ENCODE measurements at places on chromosomes 11 and 22.

DNA sequence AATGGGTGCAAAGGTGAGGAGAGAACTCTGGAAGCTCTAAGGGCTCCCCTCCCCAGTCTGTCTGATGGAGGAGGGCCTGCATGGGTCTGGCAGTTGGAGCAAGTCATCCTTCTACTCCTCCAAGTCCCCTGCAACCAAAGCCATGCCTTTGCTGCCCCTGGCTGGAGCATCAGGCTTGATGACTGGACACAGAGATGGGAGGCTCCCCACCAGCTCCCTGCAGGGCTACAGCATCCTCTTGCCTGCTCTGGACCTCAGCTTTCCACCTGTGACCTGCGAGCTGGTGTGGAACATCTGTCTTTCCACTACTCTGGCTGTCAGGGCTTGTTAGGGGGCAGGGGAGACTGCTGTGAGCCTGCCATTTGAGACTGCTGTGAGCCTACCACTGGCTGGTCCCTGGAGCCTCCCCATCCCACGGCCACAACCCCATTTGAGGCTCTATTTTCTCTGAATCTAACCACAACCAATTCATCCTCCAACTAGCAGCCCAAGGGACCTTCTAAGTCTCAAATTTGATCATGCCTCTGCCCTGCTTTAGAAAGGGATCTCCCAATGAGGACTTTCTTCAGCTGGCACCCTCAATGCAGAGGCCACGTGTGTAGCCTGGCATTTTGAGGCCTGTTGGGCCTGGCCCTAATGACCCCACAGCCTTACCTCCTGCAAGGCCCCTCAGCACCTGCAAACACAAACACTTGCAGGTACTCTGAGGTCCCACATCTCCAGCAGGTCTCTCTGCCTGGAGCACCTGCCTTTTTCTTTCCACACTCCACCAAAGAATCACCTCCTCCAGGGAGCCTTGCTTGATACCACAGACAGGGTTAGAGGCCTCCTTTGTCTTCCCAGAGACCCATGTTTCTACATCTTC is 9.9 kb downstream of the P2RY6 start:
- DNase-seq: no peak

- DNase-seq: peak; percentile 21
Measured at GRCh38 chr11:45455536-45455935, 169.4 kb upstream of the SYT13 start.

DNA sequence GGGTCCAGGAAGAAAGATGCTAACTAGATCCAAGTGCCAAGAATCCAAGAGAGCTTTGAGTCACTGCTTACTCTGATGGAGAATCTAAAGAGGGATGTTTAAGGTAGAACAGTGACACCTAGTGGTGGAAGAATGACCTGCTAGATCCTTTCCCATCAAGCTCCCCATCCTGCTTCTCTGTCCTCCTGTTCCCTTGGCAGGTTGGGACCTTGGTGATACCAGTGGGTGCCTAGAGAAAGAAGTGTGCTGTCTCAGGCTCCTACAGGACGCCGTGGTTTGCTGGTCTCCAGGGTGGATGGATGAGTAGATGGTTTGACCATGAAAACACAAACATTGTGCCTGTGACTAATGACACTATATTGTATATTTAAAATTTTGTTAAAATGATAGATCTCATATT is 383.7 kb downstream of the TMEM135 start:
- DNase-seq: no peak

DNA sequence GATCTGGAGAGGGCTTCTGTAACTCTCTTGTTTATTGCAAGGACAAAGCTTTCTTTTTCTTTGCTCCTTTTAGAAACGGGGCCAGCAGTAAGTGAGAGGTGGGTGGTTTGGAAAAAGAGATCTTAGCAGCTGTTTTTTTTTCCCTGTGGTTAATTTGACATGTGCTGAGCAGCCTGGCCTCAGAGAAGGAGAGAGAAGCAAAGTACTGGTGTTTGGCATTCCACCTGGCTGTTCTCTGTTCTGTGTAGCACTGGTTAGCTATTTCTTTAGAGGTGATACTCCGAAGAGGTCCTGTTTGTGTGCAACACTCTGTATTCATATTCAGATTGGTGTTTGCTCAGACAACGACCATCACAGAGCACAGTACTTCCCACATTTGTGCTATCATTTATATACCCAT is 80.8 kb upstream of the SORL1-AS1 start:
- DNase-seq: no peak

- DNase-seq: no peak
Measured at GRCh38 chr22:39471381-39472141, 14.7 kb downstream of the MGAT3 start.

DNA sequence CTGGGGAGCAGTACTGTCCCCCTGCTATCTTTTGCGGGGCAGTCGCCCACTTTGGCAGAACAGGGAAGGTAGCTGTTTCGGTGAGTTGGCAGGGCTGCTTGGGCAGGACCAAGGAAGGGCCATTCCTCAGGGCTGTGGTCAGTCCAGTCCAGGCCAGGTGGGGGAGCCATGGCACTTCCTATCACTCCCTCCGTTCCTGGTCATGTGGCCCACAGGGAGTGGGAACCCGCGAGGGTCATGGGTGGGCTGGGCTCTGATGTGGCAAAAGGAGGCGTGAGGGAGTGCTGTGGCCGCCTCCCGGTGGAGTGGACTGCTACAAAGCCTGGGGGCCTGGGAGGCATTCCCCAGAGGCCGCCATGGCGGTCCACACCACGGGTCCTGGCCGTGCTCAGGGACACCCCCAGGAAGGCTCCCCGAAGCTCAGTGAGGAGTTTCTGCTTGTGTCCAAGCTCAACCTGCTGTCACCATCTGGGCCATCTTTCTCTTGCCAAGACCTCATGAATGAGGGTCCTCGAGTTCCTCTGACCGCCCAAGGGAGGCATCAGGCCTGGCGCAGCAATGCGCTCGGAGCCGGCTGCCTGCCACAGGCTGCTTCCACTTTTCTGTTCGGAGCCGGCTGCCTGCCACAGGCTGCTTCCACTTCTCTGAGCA is 11.9 kb downstream of the CHID1 start:
- DNase-seq: no peak

DNA sequence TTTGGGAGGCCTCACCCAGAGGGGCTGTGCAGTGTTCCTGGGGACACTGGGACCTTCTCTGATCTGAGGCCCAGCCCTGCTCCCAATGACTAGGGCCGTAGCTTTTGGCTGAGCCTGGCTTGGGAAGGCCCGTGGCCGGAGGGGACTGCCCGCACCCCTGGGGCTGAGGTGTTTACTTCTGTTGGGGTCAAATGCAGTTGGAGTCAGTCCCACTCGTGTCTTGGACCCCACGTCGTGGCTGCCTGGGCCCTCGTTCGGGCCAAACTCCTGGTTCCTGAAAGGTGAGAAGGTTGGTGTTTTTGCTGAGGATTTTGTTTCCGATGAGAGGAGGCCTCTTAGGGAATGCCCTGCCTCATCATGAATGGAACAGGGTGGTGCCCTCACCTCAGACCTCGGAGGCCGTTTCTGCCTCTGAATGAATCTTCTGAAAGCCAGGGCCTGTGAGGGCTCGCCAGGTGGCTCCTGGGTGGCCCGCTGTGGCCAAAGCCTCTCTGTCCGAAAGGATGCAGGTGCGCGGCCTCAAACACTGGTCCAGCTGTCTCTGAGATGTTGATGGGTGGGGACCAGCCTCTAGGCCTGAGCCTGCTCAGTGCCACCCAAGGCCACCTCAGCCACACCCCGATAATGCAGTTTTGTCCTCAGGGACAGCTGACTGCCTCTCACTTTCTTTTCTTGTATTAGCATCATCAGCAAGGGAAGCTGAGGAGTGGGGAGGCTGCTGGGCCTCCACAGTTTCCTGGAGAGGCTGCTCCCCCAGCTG is 40.3 kb upstream of the A4GALT start:
- DNase-seq: no peak

GRCh38 chr11:86896441-86896841 is 58.8 kb downstream of the FZD4 start:
- DNase-seq: no peak

DNA sequence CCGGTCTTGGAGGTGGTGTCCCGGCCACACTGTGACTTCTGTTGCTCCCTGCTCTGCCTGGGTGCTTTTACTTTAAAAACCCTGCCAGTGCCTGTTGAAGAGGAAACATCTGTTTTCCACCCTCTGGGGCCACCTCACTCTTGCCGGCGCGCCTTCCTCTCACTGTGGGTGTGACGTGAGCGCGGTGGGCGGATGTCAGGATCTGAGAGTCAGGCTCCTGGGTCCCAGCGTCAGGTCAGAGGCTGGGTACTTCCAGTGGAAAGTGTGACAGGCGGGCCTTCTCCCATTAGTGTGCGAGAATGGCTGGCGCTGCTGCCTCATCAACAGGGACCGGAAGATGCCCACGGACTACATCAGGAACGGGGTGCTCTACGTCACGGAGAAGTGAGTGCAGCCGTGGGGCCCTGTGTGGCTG is 54.2 kb downstream of the GRAMD4 start:
- no peak for DNase-seq

GRCh38 chr22:19928207-19928606 is 13.4 kb upstream of the COMT start:
- DNase-seq: no peak

DNA sequence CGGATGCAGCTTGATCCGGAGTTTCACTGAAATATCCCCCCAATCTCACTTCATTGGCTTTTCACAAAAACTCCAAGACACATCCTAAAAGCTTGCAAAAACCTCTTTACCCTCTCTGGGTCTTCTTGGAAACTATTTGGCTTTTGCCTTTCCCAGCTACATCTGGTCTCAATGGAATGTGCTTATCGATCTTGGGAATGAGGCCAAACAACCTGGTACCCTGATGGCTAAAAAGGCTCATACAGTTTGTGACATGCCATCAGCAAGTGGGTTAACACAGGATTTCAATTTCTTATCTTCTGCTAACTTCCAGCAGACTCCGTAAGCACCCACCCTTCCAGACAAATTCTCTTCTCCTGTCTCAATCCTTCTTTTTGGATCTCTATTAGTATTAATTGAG is 45.9 kb upstream of the TEAD1 start:
- DNase-seq: no peak

DNA sequence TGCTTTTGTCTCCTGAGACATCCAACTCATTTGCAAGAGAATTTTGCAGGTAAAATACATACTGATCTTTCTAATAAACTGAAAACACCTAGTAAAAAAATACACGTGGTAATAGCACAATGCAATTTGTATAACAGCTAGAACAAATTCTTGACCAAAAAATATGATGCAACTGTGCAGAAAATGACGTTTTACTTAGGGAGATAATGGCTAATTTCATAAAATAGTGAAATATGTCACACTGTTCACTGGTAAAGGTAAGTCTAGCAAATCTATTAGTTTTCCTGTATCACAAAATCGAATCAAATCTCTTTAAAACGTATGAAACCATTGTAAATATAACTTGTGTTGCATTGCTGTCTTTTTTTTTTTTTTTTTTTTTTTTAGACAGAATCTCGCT is 130.0 kb downstream of the VPREB1 start:
- no peak for DNase-seq

DNA sequence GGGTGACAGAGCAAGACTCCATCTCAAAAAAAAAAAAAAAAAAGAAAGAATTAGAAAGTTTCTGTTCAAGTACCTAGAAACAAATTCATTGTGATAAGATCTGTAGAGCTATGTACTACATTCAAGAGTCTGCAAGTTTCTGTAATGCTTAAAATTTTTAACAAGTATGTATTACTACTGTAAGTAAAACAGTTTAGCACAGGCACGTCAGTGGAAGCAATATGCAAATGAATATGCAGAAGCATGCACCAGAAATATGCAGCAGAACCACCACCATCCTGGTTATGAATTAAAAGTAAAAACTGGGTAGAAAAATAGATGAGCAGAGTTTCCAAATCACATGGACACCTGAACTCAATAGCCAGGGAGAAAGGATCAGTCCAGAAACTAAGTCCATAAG is 19.3 kb downstream of the SBF2 start:
- DNase-seq: no peak

DNA sequence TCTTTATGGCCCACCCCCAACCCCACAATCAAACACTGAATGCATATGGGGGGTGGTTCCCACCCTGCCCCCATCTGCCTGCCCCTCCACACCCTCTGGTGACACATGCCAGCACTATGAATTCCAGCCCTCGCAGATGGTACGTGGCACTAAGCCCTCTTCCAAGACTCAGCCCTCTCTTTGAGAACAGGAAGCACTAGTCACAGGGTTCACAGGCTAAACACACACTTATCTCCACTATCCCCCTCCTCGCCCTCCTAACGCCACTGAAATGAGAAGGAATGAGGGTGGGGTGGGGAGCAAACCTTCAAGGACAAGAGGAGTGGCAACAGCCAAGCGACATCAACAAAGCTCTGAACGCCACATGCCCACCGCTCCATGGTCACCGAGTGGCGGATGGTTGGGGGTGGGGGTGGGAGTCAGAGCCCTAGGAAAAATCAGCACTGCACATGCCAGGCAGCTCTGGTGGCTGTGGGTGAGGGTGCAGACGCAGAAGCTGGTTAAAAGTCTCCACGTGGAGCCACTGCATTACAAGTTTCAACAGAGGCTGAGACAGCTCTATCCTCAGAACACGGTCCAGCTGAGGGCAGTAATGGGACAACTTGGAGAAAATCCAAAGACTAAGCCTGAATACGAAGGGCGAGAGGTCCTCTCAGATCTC is 33.6 kb downstream of the TMEM184B start:
- peak; percentile 55 for DNase-seq

DNA sequence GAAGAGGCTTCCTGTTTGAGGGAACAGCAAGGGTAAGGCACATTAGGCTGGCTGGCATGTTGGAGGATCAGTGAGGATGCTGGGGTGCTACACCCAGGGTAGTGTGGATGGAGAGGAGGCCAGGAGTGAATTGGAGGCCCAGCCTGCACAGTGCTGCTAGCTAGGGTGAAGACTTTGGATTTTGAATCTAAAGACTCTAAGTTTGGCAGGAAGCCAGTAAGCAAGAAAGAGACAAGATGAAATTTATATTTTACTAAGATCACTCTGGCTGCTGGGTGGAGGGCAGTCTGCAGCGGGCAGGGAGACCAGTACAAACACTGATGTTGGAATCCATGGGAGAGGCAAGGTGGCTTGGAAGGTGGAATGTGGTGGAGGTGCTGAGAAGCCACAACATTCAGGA is 43.6 kb downstream of the TSPAN18 start:
- DNase-seq: no peak

DNA sequence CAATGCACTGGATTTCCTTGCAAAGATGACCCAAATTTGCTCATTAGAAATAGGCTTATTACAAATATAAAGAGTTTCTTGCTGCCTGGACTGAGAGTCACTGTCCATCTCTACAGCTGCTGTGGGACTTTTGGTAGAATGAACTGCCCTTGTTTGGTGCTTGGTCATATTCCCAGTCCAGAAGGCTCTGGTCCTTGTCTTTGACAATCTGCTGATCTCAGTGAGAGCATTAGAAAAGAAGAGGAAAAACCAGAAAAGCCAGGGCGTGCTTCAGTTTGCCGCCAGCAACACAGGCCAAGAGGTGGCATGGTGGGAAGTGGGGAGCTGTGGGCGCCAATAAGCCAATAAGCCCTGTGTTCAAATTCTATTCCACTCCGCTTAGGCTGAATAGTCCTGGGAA is 48.2 kb upstream of the PARVA start:
- DNase-seq: no peak

- DNase-seq: no peak
Measured at GRCh38 chr22:48736593-48737460, 1090.8 kb downstream of the BRD1 start.

- no peak for DNase-seq
Measured at GRCh38 chr11:66015454-66015881, 3.7 kb downstream of the CST6 start.
